ENCODE measurements at places on chromosomes 16 and 17.

- DNase-seq, result no peak
Measured at GRCh38 chr17:77526728-77527350, 386.1 kb downstream of the SEC14L1 start.

- DNase-seq, result no peak
Measured at GRCh38 chr17:18161207-18162145, 22.2 kb upstream of the ALKBH5 start.

DNA sequence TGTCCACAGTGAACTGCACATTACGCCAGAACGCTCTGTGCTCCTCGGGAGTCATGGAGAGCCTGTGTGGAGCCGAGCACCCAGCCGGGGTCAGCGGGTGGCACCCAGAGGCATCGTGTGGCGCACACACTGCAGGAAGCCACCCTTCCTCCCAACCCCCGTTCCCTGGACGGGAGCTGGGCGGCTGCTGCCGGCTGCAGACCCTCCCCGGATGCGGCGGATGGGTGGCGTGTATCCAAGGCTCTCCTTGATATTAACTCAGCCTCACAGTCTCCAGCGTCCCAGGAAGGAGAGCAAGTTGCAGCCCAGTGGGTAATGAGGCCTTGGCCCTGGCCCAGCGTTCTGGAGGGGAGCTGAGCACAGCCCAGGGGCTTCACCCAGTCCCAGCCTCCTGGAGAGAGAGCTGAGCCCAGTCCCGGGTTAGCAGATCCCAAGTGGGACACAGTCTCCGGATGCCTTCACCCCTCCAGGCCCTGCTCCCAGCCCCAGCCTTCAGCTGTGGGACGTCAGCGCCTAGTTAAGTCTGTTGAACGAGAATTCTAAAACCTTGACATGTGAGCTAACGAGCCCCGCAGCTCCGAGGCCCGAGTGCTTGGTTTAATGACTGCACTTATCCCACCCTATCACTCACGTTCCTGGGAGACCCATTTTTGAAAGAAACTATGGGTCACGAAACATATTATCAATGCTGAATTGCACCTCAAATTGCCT, 86.6 kb downstream of the TBC1D16 start:
- DNase-seq, result no peak

DNA sequence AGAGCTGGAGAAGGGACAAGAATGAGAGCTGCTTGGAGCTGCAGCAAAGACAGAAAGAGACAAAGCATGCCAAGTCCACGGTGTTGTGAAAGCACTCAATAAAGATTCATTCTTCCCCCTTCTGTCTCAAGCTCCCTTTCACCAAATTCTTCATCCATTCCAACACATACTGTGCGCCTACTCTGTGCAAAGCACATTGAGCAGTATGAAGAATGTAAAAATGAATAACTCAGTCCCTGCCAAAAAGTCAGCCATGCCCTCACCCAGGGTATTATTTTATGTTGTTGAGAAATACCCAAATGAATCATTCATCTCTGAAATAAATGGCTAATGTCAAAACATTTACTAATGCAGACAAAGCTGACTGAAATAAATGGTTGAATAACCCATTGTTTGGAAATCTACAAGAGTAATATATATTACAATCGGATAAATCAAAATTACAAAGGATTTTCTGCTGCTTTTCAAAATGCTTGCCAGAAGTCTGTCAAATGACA, 282.9 kb upstream of the IRX5 start:
- DNase-seq, result no peak

DNA sequence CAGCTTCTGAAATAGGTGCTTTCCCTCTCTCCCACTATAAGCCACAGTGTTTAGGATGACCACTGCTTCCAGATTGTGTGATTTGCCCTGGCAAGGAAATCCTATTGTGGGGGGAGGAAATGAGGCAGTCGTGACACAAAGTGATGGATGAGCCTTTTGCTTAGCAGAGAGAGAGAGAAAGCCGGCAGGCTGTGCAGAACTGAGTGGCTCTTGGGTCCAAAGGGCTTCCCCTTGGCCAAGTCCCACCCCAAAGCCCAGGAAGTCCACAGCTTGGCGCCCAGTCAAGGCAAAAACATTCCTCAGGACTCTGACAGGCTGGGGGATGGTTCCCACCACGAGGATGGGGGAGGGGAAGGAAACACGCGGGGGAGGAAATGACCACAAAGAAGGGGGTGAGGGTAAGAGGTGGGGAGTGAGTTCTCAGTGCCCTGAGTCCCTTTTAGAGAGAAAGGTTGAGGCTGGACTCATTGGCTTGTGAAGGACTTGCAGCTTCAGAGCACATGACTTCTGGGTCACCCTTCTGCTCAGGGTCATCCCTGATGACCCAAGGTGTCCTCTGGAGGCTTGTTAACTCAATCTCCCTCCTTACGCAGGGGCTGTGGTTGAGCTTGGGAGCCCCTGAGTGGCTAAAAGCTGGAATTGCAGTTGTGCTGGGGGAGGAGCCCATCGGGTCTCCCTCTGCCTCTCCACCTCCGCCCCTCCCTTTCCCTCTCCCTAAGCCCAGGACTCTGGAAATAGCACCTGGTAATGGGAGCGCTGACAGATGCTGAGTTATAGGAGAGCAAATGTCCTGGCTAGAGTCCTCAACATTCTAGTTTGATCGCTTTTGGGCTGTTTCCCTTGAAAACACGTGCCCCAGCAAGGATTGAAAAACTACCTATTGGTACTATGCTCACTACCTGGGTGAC, 10.3 kb upstream of the MSL1 start:
- no peak for DNase-seq

DNA sequence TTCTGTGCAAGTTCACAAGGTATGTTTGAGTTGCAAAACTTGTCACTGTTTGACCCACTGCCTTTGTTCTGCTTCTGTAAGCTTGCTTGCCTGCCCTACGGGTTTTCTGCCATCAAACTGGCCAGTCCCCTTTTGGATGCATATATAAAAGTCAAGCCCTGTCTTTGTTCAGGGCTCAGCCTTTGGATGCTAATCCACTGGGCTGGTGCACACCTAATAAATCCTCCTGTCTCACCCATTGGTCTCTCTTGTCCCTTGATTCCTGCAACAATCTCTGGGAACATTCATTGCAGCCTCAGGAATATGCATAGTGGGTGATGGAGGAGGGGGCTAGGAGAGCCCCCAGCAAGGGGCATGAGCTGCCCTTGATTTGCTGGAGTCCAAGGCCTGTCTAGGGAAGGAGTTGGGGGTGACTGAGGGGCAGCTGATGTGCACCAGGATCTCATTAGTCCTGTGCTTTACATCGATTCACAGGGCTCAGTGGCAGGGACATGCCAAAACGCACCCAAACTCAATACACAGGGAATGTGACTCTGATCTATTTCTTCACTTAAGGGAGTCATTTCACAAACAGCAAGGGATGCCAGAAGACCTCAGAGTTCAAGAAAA, 225.4 kb upstream of the NLRP1 start:
- no peak for DNase-seq

DNA sequence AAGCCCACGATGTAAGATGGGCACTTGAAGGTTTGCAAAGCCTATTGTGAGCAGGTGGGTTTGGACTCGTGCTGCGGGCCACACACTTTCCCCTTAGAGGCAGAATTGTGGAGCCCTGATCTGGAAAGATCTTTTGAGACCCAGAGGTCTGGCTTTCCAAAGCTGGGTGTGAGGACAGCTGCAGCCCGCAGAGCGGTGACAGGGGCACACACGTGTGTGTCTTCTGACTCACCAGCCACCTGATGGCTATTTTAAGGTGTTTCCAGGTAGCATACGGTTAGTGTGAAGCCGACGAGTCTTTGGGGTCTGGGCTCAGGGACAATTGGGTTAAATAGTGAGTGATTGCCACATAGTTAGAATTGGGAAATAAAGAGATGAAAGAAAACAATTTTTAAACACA, 108.9 kb upstream of the GSE1 start:
- DNase-seq, result no peak

- no peak for DNase-seq
Measured at GRCh38 chr17:37312137-37312923, 63.5 kb upstream of the C17orf78 start.

GRCh38 chr17:60110586-60110985, 31.9 kb upstream of the HEATR6 start:
- no peak for DNase-seq
